Stimulated activated CD4-positive, alpha-beta T cell treated with anti-CD3 and anti-CD28 coated beads, Interleukin-1b, Interleukin-23, amount 100 ng/mL, for 1 hour (primary cell): ENCODE measurements at places on chromosomes 11 and 22.

DNA sequence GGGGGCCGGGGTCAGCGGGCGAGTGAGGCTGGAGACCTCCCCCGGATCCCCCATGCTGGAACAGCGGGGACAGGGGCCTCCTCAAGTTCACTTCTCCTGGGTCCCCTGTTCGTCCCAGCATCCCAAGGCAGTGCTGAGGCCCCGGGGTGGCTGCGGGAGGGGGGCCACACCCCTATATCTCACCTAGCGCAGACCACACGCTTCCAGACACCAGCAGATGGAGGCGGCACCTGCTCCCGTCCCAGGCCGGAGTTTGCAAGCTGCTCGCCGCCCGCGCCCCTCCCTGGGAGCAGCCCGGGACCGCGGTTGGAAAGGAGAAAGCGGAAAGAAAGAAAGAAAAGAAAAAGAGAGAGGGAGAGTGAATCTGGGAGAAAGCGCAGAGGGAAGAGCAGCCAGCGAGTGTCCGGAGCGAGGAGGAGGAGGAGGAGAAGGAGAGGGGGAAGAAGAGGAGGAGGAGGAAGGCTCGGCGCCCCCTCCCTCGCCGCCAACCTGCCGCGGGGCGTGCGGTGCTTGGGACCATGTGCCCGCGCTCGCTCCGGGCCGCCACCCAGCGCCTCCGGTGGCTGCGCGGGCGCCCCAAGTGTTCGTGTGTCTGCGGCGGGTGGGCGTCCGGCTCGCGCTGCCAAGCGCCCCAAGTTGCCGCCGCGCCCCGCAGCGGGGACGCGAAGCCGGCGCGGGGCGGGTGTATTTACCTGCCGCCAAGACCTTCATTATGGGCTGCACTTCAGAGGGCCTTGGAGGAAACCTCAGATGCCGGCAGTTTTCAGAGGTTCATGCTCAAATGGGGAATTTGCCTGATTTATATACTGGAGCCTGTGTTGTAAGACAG lies at the start of gene LIF:
LIF (minus strand) TSS at position 775 of the 829 bp plus-strand sequence; CDS start at position 711, 64 bp downstream.
- DNase-seq, result no peak

GRCh38 chr11:1498262-1498661 lies 11.7 kb upstream of the MOB2 start:
- DNase-seq, result no peak

GRCh38 chr11:83649528-83649855 lies 363.3 kb upstream of the CCDC90B start:
- no peak for DNase-seq

DNA sequence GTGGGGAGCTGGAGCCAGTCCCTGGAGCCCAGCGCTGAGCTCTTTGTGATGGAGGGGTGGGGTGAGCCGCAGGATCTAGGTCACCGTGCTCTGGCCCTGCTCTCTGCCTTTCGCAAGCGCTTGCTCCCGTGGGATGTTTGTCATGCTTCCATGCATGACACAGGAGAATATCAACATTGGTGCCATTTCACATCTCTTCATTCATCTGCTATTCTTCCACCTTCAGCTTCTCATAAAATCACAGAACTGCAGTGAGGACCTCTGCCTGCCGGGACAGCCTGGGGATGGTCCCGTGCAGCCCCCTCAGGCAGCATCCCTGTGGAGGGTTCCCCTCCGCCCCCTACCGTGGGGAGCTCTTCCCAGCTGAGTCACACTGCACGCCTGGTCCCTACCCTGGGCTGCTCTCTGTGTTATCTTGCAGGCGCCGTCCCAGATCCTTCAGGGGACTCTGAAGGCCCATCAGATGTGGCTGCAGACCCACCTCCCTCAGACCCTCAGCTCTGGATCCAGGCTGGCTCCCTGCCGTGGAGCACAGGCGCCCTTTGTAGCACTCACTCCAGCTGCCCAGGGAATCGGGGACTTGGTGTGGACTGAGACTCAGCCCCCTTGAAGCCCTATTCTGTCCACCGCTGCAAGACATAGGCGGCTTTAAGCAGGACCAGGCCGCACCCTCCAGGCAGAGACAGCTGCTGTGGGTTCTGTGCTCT lies 5.1 kb upstream of the SEPTIN5 start:
- DNase-seq, result no peak
